Stimulated activated CD4-positive, alpha-beta T cell treated with anti-CD3 and anti-CD28 coated beads, TNF-alpha, amount 100 ng/mL, for 1 hour (primary cell): ENCODE measurements at places on chromosomes 13 and 19.

DNA sequence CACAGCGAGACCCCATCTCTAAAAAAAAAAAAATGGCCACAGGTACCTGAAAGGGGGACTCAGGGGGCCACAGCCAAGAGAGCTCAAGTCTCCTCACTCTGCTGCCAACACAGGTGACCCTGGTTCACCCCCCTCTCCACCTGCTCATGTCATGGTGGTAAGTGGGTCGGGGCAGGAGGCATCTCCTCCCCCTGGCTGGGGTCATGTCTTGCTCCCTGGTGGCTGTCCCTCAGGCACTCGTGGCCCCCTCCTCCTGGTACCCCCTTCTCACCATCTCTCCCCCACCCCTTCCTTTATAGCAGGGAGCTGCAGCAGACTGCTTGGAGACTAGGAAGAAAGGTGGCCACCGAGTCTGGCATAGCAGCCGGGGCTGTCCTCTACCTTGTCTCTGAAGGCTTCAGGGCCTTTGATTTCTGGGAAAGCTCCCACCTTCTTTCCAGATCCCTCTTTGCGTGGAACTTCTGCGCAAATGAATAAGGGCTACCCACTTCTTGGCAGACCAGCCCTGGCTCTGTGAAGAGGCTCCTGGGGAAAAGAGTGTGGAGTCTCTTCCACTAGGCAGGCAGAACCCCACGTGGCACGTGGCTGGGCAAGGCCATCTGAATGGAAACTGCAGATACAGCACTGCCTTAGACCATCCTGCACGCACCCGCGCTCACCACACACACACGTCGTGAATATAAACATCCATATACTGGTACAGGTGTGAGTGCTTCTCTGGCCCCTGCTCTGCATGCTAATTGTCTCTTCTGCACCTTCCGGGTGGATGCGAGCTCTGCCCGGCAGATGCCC, 20.1 kb upstream of the MIER2 start:
- no peak for DNase-seq

GRCh38 chr19:51019544-51019925, at the start of gene KLK10:
KLK10 (minus strand) TSS chr19:51019709; CDS start chr19:51019130, 579 bp downstream.
- no peak for DNase-seq

DNA sequence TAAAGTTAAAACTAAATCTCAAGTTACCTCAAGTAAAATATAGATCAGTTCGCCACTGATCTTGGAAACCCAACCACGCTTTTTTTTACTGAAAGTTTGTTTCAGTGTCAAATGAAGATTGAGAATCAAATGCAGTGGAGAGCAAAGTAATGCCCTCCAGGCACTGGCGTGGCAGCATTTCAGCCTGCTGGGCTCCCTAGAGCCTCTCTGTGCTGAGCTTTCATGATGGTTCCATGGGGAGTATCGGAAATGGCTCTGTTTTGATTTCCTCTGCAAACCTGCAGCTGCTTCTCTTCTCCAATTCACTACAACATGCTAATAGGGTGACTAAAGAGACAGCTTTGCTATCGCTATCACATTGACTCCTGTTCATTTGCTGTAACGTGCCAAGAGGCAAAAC, 141.6 kb downstream of the FGF14 start:
- no peak for DNase-seq

DNA sequence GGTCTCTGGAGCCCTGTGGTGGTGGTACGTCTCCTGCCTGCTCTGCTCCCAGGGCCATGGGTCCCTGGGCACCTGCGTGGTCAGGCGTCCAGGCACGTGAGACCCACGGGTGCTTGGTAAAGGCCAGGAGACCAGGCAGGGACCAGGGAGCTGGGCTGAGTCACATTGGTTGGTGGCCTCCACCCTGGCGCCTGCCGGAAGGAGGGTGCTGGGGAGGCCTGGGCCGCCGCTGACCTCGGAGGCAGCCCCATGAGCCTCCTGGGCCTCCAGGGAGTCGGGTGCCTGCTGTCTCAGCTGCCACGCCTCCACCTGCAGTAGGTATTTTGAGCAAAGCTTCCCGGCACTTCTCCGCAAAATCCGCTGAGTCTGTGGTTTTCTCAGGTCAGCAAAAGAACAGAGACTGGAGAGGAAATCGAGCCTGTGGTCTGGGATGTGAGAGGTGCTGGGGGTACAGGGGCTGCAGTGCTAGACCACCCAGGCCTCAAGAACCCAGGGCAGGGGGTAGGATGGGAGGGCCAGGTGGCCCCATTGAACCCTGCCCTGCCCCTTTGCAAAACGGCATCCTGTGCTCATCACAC, 3.6 kb upstream of the PLK5 start:
- no peak for DNase-seq

DNA sequence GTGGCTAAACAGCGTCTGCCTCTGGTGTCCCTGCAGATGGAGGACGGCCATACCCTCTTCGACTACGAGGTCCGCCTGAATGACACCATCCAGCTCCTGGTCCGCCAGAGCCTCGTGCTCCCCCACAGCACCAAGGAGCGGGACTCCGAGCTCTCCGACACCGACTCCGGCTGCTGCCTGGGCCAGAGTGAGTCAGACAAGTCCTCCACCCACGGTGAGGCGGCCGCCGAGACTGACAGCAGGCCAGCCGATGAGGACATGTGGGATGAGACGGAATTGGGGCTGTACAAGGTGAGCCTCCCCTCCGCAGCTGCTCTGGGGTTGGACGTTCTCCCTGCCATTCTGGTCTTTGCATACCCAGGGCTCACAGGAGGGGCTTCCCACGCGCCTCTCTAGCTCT, 19.9 kb downstream of the UHRF1 start:
- no peak for DNase-seq

- no peak for DNase-seq
These were observed 23.2 kb upstream of the CRTC1 start for GRCh38 chr19:18660051-18660910.

DNA sequence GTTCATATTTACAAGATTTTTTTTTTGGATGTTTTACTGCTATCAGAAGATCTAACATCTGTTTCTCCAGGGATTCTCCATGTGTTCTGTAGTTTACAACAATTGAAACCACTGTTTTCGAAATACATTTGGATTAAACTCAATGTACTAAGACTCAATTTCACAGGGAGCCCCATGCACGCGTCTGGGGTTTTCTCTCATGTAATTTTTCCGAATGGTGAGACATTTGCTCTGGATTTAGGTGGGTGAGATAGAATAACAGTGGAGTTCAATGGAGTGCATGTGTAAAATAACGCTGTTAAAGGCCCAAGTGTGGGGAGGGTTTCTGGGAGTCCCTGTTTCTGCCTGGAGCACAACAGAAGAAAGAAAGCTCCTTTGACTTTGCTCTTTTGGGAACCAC, 330.3 kb downstream of the TSHZ3 start:
- DNase-seq = no peak

DNA sequence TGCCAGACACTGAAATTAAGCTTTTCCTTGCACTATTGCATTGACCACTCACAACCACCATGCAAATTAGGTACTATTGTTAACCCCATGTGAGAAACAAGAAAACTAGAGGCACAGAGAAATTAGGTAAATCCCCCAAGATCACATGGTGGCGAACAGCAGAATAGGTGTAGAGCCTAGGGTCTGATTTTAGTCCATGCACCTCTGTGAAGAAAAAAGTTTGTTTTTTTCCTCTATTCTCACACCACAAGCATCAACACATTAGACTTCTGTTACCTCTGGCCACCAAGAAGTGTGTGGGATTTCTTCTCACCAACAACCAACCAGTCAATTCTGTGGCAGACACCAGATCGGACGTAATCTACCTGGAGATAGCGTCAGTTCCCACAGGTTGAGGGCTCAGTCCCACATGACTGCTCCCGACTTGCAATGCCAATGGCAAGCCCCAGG, 391.9 kb downstream of the COG6 start:
- no peak for DNase-seq

DNA sequence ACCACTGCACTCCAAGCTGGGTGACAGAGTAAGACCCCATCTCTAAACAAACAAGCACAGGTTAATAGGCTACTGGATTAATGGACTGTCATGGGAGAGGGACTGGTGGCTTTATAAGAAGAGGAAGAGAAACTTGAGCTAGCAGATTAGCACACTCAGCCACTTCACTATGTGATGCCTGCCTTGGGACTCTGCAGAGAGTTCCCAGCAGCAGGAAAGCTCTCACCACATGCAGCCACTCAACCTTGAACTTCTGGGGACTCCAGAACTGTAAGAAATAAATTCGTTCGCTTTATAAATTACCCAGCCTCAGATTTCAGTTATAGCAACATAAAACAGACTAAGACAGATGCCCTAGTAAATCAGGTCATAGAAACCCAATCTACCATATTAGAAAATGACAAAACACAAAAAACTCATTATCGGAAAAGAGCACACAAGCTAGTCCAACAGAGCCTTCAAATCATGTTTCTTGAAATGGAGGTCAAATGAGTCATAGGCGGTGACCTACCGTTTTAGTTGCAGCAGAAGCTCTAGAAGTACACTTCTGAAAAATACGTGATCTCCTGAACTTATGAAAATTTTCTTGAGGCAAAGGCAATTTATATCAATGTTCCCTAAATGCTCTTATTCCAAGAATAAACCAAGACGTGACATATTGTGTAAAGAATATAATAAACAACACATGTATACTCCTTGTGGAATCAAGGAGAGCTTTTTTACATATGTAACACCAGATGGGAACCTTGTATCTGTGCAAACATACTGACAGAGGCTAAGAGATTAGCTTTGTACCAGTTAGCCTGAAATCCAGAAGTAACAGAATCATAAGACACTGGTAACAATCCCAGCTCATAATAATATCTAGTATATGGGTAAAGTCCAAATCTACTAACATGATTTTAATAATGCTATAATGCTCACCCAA, 340.9 kb upstream of the SGCG start:
- no peak for DNase-seq

GRCh38 chr13:109595471-109595870, 190.9 kb downstream of the IRS2 start:
- no peak for DNase-seq

GRCh38 chr19:48965806-48966540, 864 bp downstream of the FTL start:
- DNase-seq = peak; percentile 78

DNA sequence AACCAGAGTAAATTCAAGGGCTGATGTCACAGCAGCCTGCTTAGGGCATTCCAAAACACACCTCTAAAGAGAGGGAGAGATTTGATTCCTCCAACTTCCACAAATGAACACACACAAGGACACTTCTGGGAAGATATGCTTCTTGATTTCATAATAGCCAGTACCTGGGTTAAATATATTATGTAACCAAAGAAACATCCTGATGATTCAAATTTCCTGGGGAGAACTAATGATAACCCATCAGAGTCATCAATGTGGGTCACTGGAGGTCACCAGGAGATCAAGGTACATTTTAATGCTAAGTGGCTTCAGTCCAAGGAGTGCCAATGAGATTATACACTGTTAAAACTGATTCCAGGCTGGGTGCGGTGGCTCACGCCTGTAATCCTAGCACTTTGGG, 54.0 kb upstream of the DOCK9 start:
- no peak for DNase-seq

DNA sequence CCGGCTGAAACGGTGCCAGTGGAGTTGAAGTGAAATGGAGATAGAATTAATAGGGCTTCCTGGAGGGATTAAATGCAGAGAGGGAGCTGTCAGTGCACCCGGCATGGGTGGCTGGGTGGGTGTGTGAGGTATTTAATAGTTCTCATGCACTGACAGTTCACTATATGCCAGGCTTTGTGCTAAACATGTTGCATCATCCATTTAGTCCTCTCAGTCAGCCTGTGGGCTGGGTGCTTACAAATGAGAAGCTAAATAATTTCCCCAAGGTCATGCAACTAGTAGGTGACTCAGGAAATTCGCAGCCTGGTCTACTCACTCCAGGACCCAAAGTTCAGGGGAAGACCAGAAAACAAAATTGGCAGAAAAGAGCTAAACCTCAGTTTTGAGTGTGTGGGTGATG, 63.5 kb upstream of the SPATA13 start:
- DNase-seq = no peak

GRCh38 chr19:40560092-40560507, 16.6 kb upstream of the SHKBP1 start:
- no peak for DNase-seq

- no peak for DNase-seq
These were observed 8.5 kb upstream of the PROZ start for GRCh38 chr13:113149711-113150549.

DNA sequence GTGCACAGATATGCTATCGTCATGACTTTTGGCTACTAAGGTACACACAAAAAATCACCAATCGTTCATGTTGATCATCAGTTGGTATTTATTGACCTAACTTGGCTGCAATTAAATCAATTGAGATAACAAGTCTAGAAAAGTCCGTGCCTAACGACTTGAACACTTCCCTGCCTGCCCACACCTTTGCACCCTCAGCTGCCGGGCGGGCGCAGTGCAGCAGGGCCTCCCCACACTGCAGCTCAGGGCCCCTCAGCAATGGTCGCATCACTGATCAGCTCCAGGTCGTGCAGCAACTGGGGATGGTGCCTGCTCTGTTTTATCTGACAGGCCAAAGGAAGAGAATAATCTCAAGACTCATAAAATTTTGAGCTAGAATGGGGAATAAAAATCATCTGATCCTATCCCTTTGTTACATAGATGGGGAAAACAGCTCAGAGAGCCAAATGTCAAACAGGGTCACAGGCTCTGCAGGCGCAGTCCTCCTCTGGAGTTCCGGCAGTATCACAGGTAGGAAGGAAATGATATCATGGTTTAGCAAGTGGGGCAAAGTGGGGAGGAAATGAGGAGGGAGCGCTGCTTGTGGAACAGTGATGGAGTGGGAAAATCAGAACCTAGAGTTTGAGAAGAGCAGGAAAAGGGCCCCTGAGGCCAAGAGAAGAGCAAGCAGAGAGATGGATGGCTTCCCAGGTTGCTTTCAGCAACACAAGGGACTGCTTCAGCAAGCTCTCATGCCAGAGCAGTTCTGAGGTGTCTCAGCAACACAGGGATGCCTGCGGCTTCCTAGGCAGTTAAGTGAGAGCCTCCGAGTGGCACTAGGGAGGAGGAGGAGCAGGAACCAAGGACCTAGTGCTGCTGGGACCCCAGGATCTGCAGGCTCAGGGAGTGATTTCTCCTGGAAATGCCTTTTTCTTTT, 57.5 kb downstream of the SLC7A1 start:
- no peak for DNase-seq

GRCh38 chr19:16435238-16435917, 36.4 kb downstream of the EPS15L1 start:
- no peak for DNase-seq

DNA sequence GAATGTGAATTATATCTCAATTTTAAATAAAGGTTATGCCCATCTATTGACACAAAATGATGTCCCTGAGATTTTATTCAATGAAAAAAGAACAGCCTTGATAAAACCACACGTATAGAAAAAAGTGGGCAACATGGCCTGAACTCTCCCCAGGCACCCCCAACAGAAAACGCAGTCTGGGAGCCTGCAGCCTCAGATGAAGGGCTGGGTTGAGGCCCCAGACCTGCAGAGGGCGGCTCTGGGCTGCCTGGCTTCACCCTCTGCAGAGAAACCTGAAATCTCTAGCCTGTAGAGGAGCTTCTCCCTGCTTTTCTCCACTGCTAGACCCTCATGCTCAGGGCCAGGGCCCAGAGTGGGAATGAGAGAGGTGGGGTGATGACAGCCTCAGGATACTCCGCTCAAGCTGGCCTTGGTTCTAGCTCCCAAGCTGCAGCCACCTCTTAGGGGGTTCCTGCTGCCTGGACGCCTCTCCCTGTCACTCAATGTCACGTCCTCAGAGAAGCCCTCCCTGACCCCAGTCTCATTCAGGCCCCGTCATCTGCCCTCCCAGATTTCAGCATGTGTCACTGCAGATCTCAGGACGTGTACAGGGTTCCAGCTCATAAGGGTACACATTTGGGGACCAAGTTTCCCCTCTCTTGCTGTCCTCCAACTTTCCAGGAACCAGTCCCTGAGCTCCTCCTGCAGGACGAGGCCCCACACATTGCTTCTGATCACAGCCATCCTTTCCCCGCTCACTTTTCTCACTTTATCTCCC, 1.8 kb downstream of the MBD3 start:
- DNase-seq = no peak

GRCh38 chr13:66528180-66528579, 702.0 kb downstream of the PCDH9 start:
- no peak for DNase-seq
